ENCODE measurements at places on chromosomes 12 and 14. TPM values are rescaled to one million over a fixed set of nuclear protein-coding genes. Genes with fewer than 3 reads are reported as not detected.

MNAT1 gene
- total RNA-seq: 59.3 TPM

TGFB3 gene
- total RNA-seq: 7.7 TPM

ESYT1 gene
- 300 TPM for total RNA-seq

RTN1 gene
- 0.43 TPM for total RNA-seq

HRK gene
- not detected for total RNA-seq

C12orf54 gene
- not detected for total RNA-seq

TAS2R13 gene
- 3.9 TPM for total RNA-seq

MYL2 gene
- not detected for total RNA-seq

SERPINA10 gene
- not detected for total RNA-seq

OLR1 gene
- total RNA-seq: 9.3 TPM

USP44 gene
- total RNA-seq: 5.2 TPM

TMCC3 gene
- 1.6 TPM for total RNA-seq

INHBC gene
- not detected for total RNA-seq

C3AR1 gene
- under 0.01 TPM for total RNA-seq

TRHDE gene
- total RNA-seq: 20.9 TPM

PFDN5 gene
- total RNA-seq: 328 TPM

KRT79 gene
- not detected for total RNA-seq

SLC5A8 gene
- not detected for total RNA-seq

LIMA1 gene
- 188 TPM for total RNA-seq

RNASE2 gene
- not detected for total RNA-seq

Data from fibroblast of villous mesenchyme (primary cell).